ENCODE measurements at places on chromosomes 6 and 20.

- no peak for DNase-seq
Measured at GRCh38 chr20:47927385-47927851, 142.1 kb upstream of the SULF2 start.

- DNase-seq, result no peak
Measured at GRCh38 chr20:19562426-19562825, 195.6 kb upstream of the RIN2 start.

GRCh38 chr6:18406955-18407749 is 20.0 kb downstream of the RNF144B start:
- no peak for DNase-seq

DNA sequence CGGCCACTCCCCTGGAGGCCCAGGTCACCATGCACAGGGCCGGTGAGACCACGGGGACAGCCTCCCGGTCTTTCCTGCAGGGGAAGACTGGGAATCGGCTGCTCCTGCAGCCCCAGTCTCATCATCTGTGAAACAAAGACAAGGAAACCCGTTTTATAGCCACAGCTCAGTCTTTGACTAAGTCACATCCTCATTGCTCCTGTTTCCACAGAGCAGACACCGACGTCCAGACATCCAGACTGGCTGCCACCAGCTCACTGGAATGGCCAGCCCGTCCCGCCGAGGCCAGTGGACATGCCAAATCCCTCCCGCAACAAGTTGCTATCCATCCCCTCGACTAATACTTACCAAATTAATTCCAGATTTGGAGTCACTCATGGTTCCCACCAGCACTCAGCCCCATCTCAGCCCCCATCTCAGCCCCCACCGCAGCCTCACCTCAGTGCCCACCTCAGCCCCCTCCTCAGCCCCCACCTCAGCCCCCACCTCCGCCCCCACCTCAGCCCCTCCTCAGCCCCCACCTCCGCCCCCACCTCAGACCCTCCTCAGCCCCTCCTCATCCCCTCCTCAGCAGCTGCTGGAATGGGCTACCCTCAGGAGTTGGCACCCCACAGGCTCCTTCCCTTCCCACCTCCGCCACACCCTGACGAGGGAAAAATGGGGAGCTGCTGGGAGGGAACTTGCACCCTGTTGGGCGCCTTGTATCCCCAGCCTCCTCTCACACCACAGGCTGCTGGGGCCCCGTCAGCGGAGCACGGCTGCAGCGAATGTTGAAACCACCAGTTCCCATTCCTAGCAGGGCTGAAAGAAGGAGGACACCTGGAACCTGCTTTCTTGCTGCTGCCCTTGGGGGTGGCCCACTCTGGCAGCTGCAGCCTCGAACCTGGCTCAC is 48.7 kb downstream of the YTHDF1 start:
- DNase-seq, result no peak

- DNase-seq, result no peak
Measured at GRCh38 chr6:1615151-1615852, 5.6 kb downstream of the FOXC1 start.

DNA sequence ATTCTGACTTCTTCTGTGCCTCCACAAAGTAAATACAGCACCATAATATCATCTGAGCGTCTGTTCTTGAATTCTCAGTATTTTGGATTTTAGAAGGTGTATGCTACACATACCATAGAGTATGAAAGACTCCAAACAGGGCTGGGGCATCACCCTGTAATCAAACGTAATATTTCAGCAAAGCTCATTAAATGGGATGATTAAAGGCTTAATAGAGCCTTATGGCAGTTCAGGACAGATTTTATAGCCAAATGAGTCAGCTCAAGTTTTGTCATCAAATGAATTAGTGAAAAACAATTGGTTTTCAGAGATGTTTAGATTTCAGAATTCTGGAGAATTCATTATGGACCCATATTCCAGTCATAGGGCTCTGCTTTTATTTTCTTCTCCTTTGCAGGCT is 68.9 kb downstream of the TULP4 start:
- DNase-seq, result no peak

GRCh38 chr6:147805155-147805554 is 296.7 kb downstream of the SAMD5 start:
- no peak for DNase-seq

DNA sequence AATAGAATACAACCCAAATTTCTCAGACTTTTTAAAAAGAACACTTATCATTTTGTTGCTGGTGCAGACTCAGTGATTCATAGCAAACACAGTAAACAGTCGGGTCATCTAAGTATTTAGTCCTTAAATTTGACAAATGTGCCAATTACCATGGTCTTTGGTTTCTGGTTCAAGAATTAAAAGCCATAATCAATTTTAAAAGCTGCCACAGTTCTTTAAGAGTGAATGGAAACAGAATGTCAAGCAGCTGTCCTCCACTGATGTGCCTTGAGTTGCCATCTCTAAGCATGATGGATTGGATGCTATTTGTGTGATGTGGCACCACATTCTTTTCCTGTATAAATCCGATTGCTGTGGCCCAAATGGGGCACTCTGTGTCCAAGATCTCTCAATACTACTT is 67.2 kb upstream of the MLIP start:
- DNase-seq, result no peak

- DNase-seq, result no peak
Measured at GRCh38 chr6:97026298-97026697, 101.8 kb downstream of the KLHL32 start.

GRCh38 chr20:891058-891705 is 25.0 kb downstream of the ANGPT4 start:
- no peak for DNase-seq

DNA sequence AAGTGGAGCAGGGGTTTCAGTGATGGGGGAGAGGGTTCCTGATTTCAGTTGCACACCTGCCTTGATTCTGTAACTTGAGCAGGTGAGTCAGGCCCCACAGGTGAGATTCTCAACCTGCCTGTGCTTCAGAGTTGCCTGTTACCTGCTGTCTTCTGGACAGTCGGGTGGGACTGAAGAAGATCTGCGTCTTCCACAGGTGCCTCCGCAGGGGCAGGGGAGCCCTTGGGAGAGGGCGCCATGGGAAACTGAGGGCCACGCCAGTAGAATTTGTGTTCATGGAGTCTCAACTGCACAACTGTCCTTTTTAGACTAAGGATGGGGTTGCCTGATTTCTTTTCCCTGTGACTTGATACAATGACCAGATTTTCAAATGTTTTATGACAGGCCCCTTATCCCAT is 5.2 kb downstream of the UNC93A start:
- no peak for DNase-seq

DNA sequence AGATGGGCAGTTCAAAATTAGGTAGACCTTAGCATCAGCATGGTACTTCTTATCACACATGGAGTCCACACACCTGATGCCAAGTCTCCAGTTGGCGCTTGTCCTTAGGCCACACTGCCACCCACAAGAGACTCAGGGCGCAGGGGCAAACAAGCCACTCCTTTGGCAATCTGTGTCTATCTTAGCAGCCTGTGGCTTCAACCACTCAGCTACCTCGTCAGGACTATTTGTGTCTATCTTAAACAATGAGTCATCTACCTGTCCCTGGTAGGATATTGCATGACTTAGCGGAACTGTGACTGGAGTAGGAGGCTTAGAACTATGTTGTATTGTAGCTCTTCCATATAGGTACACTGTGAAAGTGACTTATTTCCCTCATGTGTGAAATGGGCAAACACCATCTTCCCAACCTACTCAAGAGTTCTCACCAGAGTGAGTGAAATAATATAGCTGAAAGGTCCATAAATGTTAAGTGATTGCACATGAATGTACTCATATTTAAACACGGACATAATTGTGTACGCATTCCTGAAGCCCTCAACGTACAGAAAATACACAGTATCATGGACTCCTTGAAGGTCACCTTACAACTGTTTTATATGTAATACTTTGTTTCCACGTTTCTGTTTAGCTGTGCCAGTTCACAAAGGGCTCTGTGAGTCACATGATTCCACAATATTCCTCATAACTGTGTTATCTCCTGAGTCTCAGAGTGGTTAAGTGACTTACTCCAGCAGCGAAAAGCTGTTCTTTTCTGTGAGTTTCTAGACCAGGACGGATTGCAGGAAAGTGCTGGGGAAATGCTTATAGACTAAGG is 1.6 kb downstream of the TRIM27 start:
- DNase-seq, result no peak

GRCh38 chr6:30344191-30344867 is 627 bp upstream of the RPP21 start:
- DNase-seq, result no peak

GRCh38 chr6:4740032-4740431 is 36.2 kb upstream of the CDYL start:
- DNase-seq, result no peak

GRCh38 chr6:15331143-15331542 is 85.3 kb downstream of the JARID2 start:
- DNase-seq, result no peak

DNA sequence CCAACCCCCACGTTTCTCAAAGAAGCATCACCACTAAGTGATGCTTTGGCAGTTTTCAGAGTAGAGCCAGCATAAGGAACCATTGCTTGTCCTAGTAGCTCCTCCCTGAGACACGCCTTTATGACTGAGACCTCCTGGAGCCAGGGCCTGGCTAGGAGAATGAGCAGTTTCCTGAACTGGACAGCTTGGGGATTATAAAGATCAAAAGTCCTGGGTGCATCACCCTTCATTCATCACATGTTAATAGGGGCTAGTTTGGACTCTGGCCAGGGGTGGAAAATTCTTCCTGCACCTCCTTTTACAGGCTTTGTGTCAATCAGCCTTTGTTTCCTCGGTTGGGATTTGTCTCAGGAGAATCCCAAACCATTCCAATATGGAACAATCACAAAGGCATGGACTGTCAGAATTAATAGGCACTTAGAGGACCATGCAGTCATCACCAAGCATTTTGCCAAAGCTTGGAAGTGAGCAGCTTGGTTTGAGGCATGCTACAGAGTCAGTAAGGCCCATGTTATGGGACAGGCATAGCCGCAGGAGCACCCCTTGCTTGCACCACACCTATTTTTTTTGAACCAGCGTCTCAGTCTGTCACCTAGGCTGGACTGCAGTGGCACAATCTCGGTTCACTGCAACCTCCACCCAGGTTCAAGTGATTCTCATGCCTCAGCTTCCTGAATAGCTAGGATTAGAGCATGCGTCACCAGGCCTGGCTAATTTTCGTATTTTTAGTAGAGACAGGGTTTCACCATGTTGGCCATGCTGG is 64.9 kb upstream of the TGM3 start:
- DNase-seq, result no peak

GRCh38 chr20:39039261-39039660 is 77.1 kb downstream of the DHX35 start:
- DNase-seq, result no peak

GRCh38 chr6:28586962-28587745 is 61.5 kb downstream of the GPX5 start:
- DNase-seq, result peak; percentile 33

DNA sequence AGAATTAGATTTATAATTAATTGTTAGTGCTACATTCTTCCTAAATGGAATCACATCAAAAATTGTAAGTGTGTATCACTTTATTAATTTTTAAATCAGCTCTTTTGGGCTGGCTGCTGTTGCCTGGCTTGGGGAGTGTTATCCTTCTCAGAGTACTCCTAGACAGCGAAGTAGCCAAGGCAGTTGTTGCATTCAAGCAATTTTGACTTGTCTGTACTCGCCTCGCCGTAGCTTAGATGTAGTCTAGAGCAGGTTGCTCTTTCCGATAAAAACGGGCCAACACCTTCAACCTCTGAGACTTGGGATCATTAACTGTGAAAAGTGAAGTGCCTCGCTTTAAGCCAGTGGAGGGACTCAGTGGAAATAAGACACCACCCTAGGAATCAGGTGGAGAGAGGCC is 151.3 kb downstream of the FARS2 start:
- DNase-seq, result no peak

DNA sequence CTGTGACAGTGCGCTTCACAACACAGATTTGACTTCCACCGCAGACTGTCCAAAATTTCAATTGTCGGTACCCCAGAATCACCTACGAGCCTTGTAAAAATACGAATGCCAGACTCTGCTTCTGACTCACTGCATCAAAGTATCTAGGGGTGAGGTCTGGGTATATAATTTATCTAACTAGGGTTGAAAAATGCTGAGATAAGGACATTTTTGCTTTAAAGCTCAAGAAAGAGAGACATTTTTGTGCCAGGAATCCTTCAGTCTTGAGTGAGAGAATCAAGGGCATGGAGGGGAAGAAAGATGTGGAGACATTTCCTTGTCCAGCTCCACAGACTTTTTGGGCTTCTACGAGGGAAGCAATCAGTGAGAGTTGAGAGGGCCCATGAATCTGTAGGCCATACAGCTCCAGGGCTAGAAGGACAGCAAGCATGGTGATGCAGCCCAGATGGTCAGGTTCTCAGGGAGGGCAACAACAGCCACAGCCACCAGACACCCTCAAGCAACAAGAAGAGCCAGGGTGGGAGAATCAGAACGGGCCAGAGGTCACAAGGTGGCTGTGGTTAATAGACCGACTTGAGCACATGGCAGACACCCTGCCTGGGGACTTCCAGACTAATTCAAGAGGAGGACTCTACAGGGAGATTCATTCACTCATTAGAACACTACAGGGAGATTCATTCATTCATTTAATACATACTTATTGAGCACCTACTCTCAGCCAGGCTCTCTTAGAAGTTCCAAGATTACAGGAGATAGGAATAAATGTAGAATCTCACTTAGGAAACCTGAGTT is 211.1 kb upstream of the PRDM1 start:
- DNase-seq, result no peak

DNA sequence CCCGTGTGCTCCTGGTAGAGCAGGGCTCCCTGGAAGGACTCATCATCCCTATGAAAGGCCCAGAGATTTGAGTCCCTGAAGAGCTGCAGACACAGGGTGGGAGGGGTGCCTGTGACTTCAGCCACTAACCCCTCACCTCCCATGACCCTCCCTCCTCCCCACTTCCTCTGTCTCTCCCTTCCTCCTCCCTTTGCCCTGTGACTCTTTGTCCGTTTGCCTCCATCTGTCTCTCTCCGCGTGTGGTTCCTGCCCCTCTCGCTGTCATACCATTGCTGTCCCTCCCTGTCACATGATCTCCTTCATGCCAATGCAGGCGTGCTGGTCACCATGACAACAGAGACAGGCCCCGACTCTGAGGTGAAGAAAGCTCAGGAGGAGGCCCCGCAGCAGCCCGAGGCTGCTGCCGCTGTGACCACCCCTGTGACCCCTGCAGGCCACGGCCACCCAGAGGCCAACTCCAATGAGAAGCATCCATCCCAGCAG is 19.0 kb downstream of the EPB41L1 start:
- DNase-seq, result no peak

Data from stimulated activated CD8-positive, alpha-beta memory T cell treated with anti-CD3 and anti-CD28 coated beads, Interleukin-7, amount 100 ng/mL, for 24 hours (primary cell).